ENCODE measurements at places on chromosomes 3 and 15. TPM values are rescaled to one million over a fixed set of nuclear protein-coding genes. Genes with fewer than 3 reads are reported as not detected.

Gene SAXO2
- total RNA-seq = 3.3 TPM

Gene DNAJA4
- total RNA-seq = not detected

Gene CCDC39
- not detected for total RNA-seq

Gene MRAS
- total RNA-seq = 12.2 TPM

Gene SAMMSON
- not detected for total RNA-seq

Gene POLG
- total RNA-seq = 49.8 TPM

Gene MINDY4B
- total RNA-seq = not detected

Gene SOX14
- not detected for total RNA-seq

Gene FANCD2OS
- not detected for total RNA-seq

Gene CYP8B1
- not detected for total RNA-seq

Gene DUOXA1
- 0.09 TPM for total RNA-seq

Gene EEFSEC
- total RNA-seq = 9.2 TPM

Gene LTF
- not detected for total RNA-seq

Gene NEO1
- 34.3 TPM for total RNA-seq

Gene INTS14
- total RNA-seq = 45.7 TPM

Gene SCN11A
- total RNA-seq = not detected

Gene IGF1R
- 53.0 TPM for total RNA-seq

Gene CX3CR1
- not detected for total RNA-seq

Gene EFHB
- 0.63 TPM for total RNA-seq

Gene GOLGA6L7
- not detected for total RNA-seq

Gene PAQR5
- total RNA-seq = 110 TPM

Gene APEH
- 60.4 TPM for total RNA-seq

Gene HCLS1
- 0.13 TPM for total RNA-seq

Gene SEMA7A
- total RNA-seq = 2.9 TPM

Gene DUOX1
- not detected for total RNA-seq

Gene GOLGA6B
- total RNA-seq = not detected

Gene ACY1
- total RNA-seq = 24.1 TPM

Gene VIPR1
- total RNA-seq = 0.90 TPM

Gene FSIP1
- 0.51 TPM for total RNA-seq

Gene TTLL13
- total RNA-seq = 0.61 TPM

Gene CLN6
- 79.6 TPM for total RNA-seq

Gene LRRC31
- total RNA-seq = not detected

Gene PLCB2
- 0.69 TPM for total RNA-seq

Data from A549 treated with RU486 at 1 μM for 4 hours (cell line).